Natural killer cell (primary cell): ENCODE measurements at places on chromosomes 1 and 21.
A peak's percentile ranks its signal among the peaks of the same experiment; 100 is the strongest.

DNA sequence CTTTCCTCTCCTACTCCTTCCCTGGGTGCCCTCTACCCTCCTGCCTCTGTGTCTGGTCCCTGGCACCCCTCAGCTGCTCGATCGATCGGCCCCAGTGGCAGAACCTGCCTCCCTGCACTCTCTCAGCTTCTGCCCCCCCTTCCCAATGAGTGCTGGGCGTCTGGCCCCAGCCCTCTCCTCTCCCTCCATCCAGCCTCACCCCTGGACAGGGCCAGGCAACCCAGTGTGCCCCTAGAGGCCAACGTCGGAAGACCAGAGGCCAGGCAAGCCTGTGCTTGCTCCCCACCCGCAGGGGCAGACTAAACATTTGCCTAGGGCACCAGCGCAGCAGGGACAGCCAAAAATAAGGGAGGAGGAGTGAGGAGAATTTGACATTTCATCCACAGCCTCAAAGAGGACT is 43.5 kb downstream of the LGR6 start:
- DNase-seq = no peak

GRCh38 chr21:21199342-21200102 is 201.3 kb downstream of the NCAM2 start:
- no peak for DNase-seq

DNA sequence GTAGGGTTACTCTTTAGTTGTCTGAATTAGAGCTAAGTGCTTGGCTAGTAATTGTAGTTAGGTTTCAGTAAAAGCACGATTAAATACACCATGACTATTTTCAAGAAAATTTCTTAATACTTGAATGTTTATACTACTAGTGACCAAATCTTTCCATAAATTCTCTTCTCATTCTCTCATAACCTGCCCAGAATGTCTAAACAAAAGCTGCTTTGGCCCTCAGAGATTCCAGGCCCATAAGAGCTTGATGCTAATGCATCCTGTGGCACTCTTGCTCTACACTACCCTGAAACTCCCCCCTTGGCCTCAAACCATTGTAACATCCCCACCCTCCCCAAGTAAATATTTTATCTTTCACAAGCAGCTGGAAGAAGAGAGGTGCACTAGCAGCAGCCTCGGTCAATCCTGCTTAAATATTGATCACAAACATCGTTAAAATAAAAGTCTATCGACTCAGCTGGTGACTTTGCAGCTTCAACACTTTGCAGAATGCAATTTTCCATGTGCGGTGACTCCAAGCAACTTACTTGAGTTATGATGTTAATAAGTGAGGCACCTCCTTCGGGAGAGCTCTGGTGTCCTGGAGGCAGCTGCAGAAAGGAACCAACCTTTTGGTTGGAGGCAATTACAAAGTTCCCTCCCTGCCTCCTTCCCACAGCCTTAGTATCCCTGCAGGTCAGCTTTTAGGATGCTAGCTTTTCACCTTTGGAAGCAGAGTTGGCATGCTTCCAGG is 315.6 kb upstream of the PLXNA2 start:
- no peak for DNase-seq

DNA sequence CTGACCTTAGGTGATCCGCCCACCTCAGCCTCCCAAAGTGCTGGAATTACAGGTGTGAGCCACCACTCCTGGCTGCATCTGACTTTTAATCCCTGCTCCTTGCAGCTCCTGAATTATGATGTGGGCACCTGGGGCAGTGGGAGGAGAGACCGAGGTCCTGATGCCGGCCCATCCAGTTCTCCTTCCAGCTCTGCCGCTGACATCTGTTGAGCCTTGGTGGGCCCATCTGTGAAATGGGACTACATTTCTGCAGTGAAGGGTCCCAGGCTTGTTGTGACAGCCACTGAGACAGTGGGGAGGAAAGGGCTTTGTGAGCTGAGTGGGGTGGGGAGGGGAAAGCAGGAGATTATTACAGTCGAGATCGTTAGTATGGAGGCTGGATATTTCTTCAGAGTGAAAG is 11.8 kb downstream of the PLA2G2F start:
- no peak for DNase-seq

GRCh38 chr1:112699425-112700144 is 7.3 kb downstream of the RHOC start:
- DNase-seq = no peak

- DNase-seq = no peak
These were observed 7.1 kb upstream of the IL12RB2 start for GRCh38 chr1:67300561-67300960.

- no peak for DNase-seq
These were observed 11.1 kb upstream of the GJA5 start for GRCh38 chr1:147771226-147772125.

GRCh38 chr1:184958554-184959353 is 15.6 kb downstream of the NIBAN1 start:
- no peak for DNase-seq

DNA sequence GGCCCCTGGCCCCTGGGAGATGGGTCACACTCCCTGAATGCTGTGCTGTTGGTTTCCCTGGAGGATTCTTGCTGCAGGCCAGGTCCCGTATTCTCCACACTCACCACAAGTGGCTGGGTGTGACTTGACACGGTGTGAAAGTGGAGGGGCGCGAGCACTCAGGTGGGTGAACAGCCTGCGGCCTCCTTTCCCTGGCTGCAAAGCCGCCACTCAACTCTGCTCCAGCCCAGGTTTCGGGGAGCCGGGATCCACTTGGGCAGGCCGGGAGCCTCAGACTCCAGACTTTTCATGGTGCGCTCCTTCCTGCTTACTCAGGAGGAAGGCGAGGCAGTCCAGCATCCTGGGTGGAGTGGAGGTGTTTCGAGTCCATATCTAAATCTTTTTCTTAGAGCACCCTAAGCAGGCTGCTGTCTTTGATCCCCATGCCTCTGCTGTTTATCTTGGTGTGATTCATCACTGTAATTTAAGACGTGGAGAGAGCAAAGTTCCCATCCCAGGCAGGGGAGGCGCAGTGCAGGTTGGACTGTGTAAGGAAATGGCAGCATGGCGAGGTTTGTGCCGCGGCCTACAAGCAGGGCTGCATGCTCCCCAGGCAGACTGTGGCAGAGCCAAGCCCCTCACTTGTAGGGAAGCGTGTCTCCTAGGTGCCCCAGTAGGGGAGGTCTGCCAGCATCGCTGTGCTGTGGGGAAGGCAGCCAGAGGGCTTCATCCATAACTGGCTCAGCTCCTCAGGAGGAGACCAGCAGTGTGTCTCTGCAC is 29.6 kb downstream of the VANGL1 start:
- no peak for DNase-seq

DNA sequence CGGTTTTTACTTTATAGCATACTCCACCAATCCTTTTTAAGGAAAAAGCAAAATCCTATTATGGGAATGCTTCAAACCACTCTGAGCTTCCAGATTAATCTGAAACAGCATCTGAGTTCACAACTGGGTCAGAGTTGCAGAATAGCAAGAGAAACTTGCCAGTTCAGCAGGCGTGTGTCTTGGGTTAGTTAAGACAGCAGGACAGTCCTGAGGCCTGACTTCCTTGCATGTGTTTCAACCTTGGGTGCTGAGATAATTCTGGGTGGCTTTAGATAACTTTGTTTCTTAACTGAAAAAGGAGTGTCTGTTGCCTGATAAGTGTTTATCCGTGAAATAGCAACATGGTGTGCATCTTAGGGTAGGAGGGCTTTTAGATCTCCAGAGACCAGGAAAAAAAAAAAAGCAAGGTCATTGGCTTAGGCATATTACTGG is 169.2 kb downstream of the DHRS3 start:
- DNase-seq = no peak

DNA sequence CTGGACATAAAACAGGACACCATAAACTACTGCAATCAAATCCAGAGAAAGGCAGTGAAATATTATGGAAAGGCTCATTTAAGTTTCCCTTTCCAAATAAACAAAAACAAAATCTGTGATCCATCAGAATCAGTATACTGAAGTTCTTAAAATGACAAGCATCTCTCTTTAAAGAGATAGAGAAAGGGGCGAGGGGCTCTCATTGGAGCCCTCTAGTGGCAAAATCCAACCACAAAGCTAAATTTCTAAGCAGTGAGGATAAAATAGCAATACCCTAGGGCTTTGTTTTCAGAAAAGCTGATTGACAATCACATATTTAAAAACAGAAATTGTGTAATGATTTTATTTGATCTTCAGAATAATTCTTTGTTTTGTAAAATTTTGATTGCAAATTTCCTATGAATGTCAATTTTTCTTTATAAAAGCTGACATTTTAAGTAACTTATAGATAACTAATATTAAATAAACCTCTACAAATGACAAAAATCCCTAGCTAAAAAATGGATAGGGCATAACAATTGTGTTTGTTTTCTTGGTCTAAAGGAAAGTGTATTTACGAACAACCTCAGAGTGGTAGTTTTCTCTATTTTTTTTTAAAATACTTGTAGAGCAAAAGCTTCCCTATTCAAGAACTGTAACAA is 138.2 kb downstream of the COL24A1 start:
- peak; percentile 29 for DNase-seq
